ENCODE measurements at places on chromosomes 5 and 9.

- no peak overlapping the region for H3K4me3 ChIP-seq
- no peak for DNase-seq
- no peak overlapping the region for H3K27ac ChIP-seq
- H3K4me1 ChIP-seq, result no peaks in the 10 kb centered on the region
- H3K36me3 ChIP-seq, result no peaks in the 10 kb centered on the region
Measured at GRCh38 chr9:136015656-136016571, 54.7 kb upstream of the UBAC1 start.

DNA sequence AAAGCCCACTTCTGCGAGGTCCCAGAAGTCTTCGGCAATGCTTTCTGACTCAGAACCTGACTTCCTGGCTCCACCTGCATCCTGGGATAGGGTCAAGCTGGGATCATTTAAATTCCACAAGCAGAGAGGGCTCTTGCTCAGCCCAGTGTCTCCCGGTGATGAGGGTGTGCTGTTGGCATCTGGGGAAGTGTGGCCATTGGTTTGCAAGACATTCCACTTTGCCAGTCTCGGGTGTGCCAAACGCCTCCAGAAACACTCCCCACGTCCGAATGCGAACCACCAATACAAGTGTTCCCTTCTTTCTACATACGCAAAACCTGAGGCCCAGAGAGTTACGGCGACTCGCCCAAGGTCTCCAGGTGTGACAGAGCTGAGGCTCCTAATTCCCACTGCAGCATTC is 43.1 kb upstream of the FCN2 start:
- H3K4me1 ChIP-seq, result no peaks in the 10 kb centered on the region
- no peak overlapping the region for H3K27ac ChIP-seq
- DNase-seq, result no peak
- no peaks in the 10 kb centered on the region for H3K36me3 ChIP-seq

GRCh38 chr5:82340799-82341198 is 62.6 kb upstream of the RPS23 start:
- H3K27ac ChIP-seq, result no peak overlapping the region
- no peak for DNase-seq
- H3K4me3 ChIP-seq, result no peak overlapping the region
- no peaks in the 10 kb centered on the region for H3K36me3 ChIP-seq
- H3K4me1 ChIP-seq, result peaks cover 5% of the 10 kb centered on the region

DNA sequence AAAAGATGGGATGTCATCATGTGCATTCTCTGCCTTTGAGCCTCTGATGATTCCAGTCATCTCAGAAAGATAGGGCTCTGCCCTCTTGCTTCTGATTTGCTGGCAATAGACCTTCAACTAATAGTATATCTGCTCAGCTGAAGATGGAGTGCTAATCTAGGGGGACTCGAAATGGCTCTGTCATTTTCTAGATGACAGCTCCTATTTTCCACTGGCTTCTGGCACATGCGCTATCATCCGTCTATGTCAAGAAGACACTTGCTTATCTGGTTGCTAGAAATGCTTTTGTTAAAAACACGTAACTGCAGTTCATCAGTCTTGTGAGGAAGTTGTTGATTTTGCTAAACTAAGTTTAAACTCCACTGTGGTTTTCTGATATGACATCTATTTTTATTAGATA is 265.5 kb upstream of the ZNF608 start:
- DNase-seq, result no peak
- H3K27ac ChIP-seq, result no peak overlapping the region
- no peaks in the 10 kb centered on the region for H3K27me3 ChIP-seq
- no peak overlapping the region for H3K4me3 ChIP-seq

DNA sequence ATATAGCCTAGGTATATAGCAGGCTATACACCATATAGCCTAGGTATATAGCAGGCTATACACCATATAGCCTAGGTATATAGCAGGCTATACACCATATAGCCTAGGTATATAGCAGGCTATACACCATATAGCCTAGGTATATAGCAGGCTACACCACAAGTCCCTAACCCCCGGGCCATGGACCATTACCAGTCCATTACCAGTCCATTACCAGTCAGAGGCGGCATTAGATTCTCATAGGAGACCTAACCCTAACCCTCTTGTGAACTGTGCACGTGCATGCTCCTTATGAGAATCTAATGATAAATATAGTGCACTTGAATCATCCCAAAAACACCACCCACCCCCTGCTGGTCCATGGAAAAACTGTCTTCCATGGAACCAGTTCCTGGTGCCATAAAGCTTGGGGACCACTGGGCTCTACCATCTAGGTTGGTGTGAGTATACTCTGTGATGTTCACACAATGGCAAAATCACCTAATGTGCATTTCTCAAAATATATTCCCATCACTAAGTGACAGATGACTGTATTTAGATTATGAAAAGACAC is 4.7 kb downstream of the PLIN2 start:
- H3K27ac ChIP-seq, result no peak overlapping the region
- H3K36me3 ChIP-seq, result peaks cover 85% of the 10 kb centered on the region
- H3K4me1 ChIP-seq, result peaks cover 51% of the 10 kb centered on the region
- DNase-seq, result no peak

Measured in activated CD4-positive, alpha-beta memory T cell treated with anti-CD3 and anti-CD28 coated beads, Interleukin-2, amount 10 ng/mL, durations not matched to agents 7 days and 5 days (primary cell).